ENCODE measurements at places on chromosomes 2 and 18.

DNA sequence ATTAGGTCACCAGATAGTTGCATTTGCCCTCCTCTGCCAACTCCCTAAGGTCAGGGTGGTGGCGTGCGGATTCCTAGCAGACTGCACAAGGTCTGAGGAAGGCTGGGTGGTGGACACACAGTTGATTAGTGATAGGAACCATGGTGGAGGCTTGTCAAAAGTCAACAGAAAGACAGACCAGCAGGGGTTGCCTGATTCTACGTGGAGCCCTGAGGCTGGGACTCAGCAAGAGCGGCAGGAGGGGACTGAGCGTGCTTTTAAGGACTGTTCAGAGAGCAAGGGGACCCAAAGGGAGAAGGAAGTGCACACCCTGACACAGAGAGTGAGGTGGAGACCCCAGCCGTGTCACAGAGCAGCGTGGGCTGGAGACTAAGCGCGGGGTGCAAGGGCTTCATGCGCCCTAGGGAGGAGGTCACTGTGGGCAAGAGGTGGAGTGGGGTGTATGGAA lies 513.2 kb downstream of the RNF144A start:
- no peak for DNase-seq

- DNase-seq, result no peak
Measured at GRCh38 chr2:46385786-46386577, 88.8 kb downstream of the EPAS1 start.

DNA sequence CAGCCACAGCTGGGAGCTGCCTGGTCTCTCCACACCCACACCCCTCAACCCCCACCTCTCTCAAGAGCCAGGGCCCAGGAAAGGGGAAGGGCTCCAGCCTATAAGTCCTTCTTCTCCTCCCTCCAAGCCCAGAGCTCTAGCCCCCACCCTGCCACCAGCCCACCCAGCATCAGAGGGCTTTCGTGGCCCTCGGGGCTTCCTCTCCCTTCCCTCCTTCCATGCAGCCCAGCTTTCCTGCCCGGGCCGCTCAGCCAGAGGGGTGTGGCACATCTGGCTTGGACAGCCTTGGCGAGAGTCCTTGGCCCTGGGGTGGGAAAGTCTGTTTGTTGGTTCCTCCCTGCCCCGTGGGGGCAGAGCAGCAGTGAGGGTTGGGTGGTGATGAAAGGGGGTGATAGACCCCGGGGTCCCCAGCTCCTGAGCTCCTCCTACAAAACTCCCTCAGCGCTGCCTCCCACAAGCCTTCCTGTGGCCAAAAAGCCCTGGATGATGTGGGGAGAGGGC lies 7.0 kb downstream of the TNS1 start:
- no peak for DNase-seq

GRCh38 chr2:173793709-173794565 lies 171.2 kb downstream of the SP3 start:
- no peak for DNase-seq

- DNase-seq, result no peak
Measured at GRCh38 chr2:120704696-120705095, 31.0 kb upstream of the GLI2 start.

Measured in T-helper 9 cell (primary cell).